Activated naive CD8-positive, alpha-beta T cell treated with anti-CD3 and anti-CD28 coated beads, Interleukin-2, amount 50 U/mL, for 16 hours (primary cell): ENCODE measurements at places on chromosomes 11 and 22.

- no peak for DNase-seq
Measured at GRCh38 chr11:64609436-64610047, 18.5 kb downstream of the SLC22A12 start.

- DNase-seq = no peak
Measured at GRCh38 chr11:31445621-31446020, 63.8 kb downstream of the IMMP1L start.

DNA sequence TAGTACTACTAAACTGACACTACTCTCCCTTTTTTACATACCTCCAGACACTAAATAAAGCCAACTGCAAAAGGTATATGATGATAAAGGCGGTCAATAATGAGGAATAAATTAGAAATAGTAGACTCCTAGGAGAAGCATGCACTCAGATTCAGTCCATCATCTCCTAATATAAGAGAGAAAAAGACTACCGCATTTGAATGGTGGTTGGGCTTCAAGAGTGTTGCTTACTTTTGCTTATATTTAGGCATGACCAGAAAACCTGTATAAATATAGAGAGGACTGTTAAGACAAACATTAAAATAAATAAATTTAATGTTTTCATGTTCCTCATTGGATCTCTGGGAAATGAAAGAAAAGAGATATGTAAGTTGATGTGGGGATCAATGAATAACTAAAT, 1137.0 kb downstream of the FAM181B start:
- no peak for DNase-seq

- no peak for DNase-seq
Measured at GRCh38 chr11:77619576-77620198, 17.9 kb downstream of the CLNS1A start.

- DNase-seq = no peak
Measured at GRCh38 chr11:71447791-71448256, 369 bp downstream of the DHCR7 start.
